ENCODE measurements at places on chromosomes 13 and 19.
A peak's percentile ranks its signal among the peaks of the same experiment; 100 is the strongest.

DNA sequence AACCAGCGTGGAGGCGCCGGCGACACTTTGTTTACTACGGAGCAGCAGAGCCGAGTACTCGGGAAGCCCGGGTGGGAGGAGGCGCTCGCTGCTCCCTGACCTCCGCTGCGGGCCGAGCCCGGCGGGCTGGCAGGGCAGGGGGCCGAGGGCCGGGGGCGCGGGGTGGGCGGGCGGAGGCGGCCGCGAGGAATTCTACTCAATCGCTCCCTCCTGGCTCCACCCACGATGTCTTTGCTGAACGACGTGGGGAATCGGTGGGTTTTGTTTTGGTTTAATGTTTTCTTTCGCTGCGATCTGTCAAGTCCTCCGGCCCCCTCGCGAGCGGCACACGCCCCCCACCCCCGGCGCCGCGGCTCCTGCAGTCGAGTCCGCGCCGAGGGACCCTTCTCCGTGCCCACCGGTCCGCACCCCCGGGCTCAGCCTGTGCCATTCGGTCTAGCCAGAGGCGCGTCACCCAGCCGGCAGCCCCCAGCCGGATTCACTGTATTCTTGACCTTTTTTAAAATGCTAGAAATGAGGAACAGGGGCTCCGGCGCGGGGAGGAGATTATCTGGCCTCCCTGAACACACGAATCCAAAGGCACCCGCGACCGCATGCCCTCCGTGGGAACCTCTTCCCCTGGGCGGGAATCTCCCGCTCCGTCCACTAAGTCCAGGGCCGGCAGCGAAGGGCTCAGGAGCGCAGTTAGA lies 636 bp upstream of the FOXO1 start:
- peak; percentile 79 for DNase-seq

- DNase-seq: no peak
These were observed 70.7 kb downstream of the SPACA7 start for GRCh38 chr13:112446867-112447266.

GRCh38 chr19:55079400-55080038 lies 3.9 kb downstream of the EPS8L1 start:
- no peak for DNase-seq

- no peak for DNase-seq
These were observed 10.8 kb downstream of the XPO4 start for GRCh38 chr13:20891768-20892167.

GRCh38 chr13:101406791-101407190 lies 9.5 kb downstream of the NALCN start:
- no peak for DNase-seq

GRCh38 chr13:98785405-98785804 lies 32.9 kb upstream of the SLC15A1 start:
- DNase-seq: no peak

- DNase-seq: no peak
These were observed at the start of gene GARIN5B for GRCh38 chr19:55362990-55363716. GARIN5B (minus strand) TSS chr19:55363260; CDS start chr19:55363066, 194 bp downstream.
